ENCODE measurements at places on chromosomes 3 and 15. TPM values are rescaled to one million over a fixed set of nuclear protein-coding genes. Genes with fewer than 3 reads are reported as not detected.
A peak's percentile ranks its signal among the peaks of the same experiment; 100 is the strongest.

GRCh38 chr3:15428539-15428938 is 1.1 kb downstream of the EAF1 start:
- no peak overlapping the region for H3K27ac ChIP-seq
- DNase-seq = peak; percentile 67
- H3K4me3 ChIP-seq = peak overlapping the region; percentile 92
- no peaks in the 10 kb centered on the region for H3K27me3 ChIP-seq

DNA sequence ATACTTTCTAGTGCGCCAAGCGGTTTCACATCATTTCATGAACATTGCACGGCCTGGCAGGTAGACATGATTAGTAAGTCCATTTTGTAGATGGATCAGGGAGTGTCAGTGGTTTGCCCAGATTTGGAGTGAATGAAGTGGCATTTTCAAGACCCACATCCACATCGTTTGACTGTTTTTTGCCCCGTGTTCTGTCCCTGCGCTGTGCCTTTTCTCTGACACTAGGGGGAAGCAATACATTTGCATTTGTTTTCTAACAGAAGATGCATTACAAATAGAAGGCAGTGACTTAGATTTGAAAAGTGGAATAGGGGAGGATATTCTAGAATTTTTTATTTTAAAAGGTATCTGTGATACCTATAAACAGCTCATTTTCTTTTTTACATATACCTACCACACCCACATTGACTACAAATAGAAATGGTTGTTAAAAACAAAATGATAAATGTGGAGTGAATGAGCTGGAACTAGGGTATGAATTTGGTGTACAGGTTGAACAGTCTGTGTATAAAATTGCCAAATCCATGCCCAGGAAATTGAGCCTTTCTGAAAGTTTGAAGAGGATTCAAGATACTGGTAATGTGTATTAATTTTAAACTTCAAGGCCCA is 98.0 kb downstream of the USP13 start:
- H3K27ac ChIP-seq = no peak overlapping the region
- no peak overlapping the region for H3K4me3 ChIP-seq
- DNase-seq = peak; percentile 28
- peaks cover 4% of the 10 kb centered on the region for H3K36me3 ChIP-seq
- H3K4me1 ChIP-seq = no peaks in the 10 kb centered on the region
- H3K27me3 ChIP-seq = no peaks in the 10 kb centered on the region

GRCh38 chr15:60424006-60424405 is 26.2 kb upstream of the ANXA2 start:
- peaks cover 8% of the 10 kb centered on the region for H3K4me1 ChIP-seq
- no peaks in the 10 kb centered on the region for H3K27me3 ChIP-seq
- DNase-seq = no peak
- H3K4me3 ChIP-seq = no peak overlapping the region
- no peak overlapping the region for H3K27ac ChIP-seq
- 0 out of 2 replicates have a peak, but pooled peaks cover 3% of the 10 kb centered on the region for H3K36me3 ChIP-seq

- H3K4me1 ChIP-seq = peaks cover 3% of the 10 kb centered on the region
- peaks cover 11% of the 10 kb centered on the region for H3K36me3 ChIP-seq
- no peaks in the 10 kb centered on the region for H3K27me3 ChIP-seq
- DNase-seq = peak; percentile 14
- H3K4me3 ChIP-seq = no peak overlapping the region
- no peak overlapping the region for H3K27ac ChIP-seq
Measured at GRCh38 chr15:38325648-38325990, 73.0 kb downstream of the SPRED1 start.

- DNase-seq = peak; percentile 71
- H3K4me3 ChIP-seq = peak overlapping the region; percentile 3
- no peaks in the 10 kb centered on the region for H3K36me3 ChIP-seq
- no peaks in the 10 kb centered on the region for H3K27me3 ChIP-seq
Measured at GRCh38 chr15:60695713-60696522, 217.0 kb upstream of the ICE2 start.

GRCh38 chr3:108602935-108603294 is 13.4 kb downstream of the DZIP3 start:
- H3K27me3 ChIP-seq = no peaks in the 10 kb centered on the region
- no peak overlapping the region for H3K27ac ChIP-seq
- H3K4me1 ChIP-seq = no peaks in the 10 kb centered on the region
- no peak overlapping the region for H3K4me3 ChIP-seq

- no peak overlapping the region for H3K27ac ChIP-seq
- no peak for DNase-seq
- peaks cover 7% of the 10 kb centered on the region for H3K27me3 ChIP-seq
- H3K4me3 ChIP-seq = no peak overlapping the region
- no peaks in the 10 kb centered on the region for H3K4me1 ChIP-seq
Measured at GRCh38 chr3:10553591-10554235, 48.3 kb upstream of the ATP2B2 start.

DNA sequence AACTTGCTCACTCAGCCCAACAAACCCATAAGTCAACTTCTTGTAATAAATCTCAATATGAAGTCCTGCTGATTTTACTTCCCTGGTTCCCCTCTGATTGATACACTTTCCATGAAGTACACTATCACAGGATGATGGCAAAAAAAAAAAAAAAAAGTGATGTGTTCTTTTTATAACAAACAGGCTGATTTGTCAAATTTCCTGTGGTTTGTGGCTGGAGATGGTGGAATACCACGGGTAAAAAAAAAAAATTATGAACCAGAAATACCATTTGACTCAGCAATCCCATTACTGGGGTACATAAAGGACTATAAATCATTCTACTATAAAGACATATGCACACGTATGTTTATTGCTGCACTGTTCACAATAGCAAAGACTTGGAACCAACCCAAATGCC is 10.7 kb upstream of the SERPINI2 start:
- H3K4me3 ChIP-seq = no peak overlapping the region
- no peak for DNase-seq
- no peaks in the 10 kb centered on the region for H3K36me3 ChIP-seq

DNA sequence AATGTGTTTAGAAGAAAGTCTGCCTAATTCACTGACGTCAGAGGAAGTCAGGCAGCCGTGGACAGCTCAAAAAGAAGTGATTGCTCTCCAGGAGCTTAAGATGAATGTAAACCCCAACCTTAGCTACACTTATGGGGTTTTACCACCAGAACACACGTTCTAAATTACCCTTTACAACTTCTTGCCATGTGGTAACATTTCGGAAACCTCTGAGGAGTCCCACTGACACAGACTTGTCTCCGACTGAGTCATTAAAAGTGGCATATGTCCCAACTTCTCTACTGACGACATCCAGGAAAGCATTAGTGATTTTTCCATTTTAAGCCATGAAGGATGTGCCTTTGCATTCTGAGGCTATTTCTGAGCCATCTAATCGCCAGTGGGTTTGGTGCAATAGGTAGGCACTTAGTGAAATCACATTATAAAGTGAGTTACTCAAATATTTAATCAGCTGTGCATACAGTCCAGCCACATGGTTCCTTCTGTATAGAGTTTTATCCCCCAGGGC is 32.4 kb downstream of the C2CD4A start:
- peak; percentile 51 for DNase-seq
- H3K27ac ChIP-seq = no peak overlapping the region
- no peaks in the 10 kb centered on the region for H3K4me1 ChIP-seq
- H3K36me3 ChIP-seq = no peaks in the 10 kb centered on the region
- peaks cover 4% of the 10 kb centered on the region for H3K27me3 ChIP-seq

DNA sequence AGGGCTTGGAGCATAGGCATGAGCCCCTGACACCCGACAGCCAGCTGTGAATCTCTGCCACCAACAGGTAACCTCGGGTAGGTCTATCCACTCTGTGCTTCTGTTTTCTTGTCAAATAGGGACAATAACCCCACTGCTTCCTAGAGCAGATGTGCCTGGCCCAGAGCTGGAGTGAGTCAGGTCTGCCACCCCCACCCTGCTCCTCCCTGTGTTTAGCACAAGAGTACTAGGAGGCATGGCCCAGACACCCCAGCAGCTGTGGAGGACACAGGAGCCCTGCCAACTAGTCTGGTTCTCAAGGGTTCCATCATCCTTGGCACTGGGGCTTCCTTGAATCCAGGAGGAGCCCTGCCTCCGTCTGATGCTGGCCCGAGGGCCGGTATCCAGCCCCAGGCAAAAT is 33.7 kb upstream of the TMEM115 start:
- no peak overlapping the region for H3K4me3 ChIP-seq
- H3K27ac ChIP-seq = no peak overlapping the region
- no peaks in the 10 kb centered on the region for H3K4me1 ChIP-seq
- no peaks in the 10 kb centered on the region for H3K36me3 ChIP-seq
- peaks cover 55% of the 10 kb centered on the region for H3K27me3 ChIP-seq

DNA sequence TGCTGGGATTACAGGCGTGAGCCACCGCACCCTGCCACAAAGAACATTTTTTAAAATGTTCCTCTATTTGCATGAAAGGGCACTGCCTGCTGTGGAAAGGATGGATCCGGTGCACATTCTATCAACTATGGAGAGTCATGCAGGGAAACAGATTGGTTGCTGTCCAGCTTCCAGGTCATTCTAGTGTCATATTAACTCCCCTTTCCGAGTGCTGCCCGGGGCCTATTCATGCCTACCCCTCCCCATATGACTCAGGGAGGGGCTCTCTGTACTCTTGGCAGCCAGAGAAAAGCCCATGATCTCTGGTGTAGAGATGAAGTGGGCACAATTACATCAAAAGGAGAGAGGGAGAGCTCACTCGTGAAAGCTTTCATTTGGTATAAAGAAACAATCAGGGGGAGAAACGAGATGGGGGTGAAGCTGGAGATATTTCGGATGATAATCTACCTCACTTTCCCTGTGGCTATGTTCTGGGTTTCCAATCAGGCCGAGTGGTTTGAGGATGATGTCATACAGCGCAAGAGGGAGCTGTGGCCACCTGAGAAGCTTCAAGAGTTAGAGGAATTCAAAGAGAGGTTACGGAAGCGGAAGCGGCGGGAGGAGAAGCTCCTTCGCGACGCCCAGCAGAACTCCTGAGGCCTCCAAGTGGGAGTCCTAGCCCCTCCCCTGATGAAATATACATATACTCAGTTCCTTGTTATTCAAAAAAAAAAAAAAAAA is 16.1 kb upstream of the AHSG start:
- H3K36me3 ChIP-seq = no peaks in the 10 kb centered on the region
- no peaks in the 10 kb centered on the region for H3K4me1 ChIP-seq
- H3K27me3 ChIP-seq = no peaks in the 10 kb centered on the region
- no peak overlapping the region for H3K27ac ChIP-seq
- no peak overlapping the region for H3K4me3 ChIP-seq

- H3K36me3 ChIP-seq = no peaks in the 10 kb centered on the region
- no peak overlapping the region for H3K27ac ChIP-seq
- DNase-seq = no peak
- no peak overlapping the region for H3K4me3 ChIP-seq
Measured at GRCh38 chr3:186340204-186340603, 21.8 kb downstream of the DGKG start.

GRCh38 chr3:37443363-37444035 is 269.1 kb upstream of the LRRFIP2 start:
- no peak for DNase-seq
- H3K4me1 ChIP-seq = no peaks in the 10 kb centered on the region
- H3K27me3 ChIP-seq = peaks cover 27% of the 10 kb centered on the region
- no peak overlapping the region for H3K27ac ChIP-seq
- H3K36me3 ChIP-seq = no peaks in the 10 kb centered on the region
- H3K4me3 ChIP-seq = no peak overlapping the region

- DNase-seq = no peak
- H3K36me3 ChIP-seq = peaks cover 16% of the 10 kb centered on the region
- H3K4me1 ChIP-seq = peaks cover 30% of the 10 kb centered on the region
- H3K4me3 ChIP-seq = no peak overlapping the region
- H3K27me3 ChIP-seq = no peaks in the 10 kb centered on the region
Measured at GRCh38 chr3:11167590-11167989, 13.3 kb downstream of the HRH1 start.

Gene DLL4
- total RNA-seq = 1.7 TPM

Gene IQCF5
- total RNA-seq = not detected

Gene SCAMP5
- 0.36 TPM for total RNA-seq

Gene LEKR1
- 0.56 TPM for total RNA-seq

Gene MOBP
- not detected for total RNA-seq

Gene RASGRF1
- under 0.01 TPM for total RNA-seq

Gene GOLGA8F
- total RNA-seq = not detected

Measured in IMR-90 (cell line).